Caco-2 (cell line): ENCODE measurements at places on chromosomes 5 and 9. TPM values are rescaled to one million over a fixed set of nuclear protein-coding genes. Genes with fewer than 3 reads are reported as not detected.

KIF4B gene
- 0.14 TPM in 2 replicates for total RNA-seq

MYMK gene
- total RNA-seq, result not detected in 2 replicates

MACROH2A1 gene
- 236 and 269 TPM in 2 replicates for total RNA-seq

SPATA31C1 gene
- not detected in 2 replicates for total RNA-seq

GFPT2 gene
- total RNA-seq, result 0.72 and 1.6 TPM in 2 replicates

DNA sequence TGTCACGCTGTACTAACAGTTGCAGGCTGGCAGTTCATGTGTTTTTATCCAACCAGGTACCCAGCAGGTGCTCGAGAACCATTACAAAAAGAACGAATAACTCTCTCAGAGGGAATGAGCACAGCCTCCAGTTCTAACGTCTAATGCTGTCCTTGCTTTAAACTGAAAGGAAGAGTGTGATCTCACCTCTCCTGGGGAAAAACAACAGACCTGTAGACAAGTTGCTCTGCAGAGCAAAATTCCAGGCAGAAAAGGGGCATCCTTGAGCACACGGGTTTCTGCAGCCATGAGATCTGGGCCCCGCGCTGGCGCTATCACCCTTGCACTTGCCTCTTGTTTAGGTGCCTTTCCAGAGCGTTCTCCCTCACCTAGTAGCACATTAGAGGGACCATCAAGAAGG lies 92.5 kb upstream of the DNAH5 start:
- no peak for DNase-seq

DNA sequence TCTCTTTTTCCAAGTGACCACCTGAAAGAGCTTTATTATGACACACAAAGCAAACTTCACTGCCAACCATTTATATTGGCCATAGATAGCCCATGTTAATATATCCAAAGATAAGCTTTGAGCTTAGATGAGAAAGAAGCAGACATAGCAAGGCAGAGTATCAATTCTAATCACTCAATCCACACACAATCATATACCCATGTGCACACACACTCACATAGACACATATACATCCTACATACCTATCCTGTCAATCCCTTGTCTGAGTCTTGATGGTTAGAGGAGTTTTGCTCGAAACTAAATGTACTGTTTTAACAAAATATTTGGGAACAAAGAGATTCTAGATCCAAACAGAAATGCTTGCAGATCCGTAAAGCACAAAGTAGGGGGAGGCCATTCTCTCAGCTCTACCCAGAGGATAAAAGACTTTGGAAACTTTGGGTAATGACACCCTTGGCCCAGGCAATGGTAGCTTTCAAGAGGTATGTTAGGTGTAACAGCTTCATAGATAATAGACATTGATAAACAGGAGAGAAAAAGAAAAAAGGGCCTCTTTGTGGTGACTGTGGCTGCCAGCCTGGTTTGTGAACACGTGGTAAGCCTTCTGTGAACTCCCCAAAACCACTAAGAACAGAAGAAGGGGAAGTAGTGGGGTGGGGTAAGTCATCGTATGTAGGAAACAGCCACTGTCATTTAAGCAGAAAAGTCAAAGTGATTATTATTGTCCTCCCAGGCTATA lies 121.6 kb downstream of the TLR4 start:
- no peak for DNase-seq

GRCh38 chr9:37575511-37575914 lies 667 bp downstream of the FBXO10 start:
- no peak for DNase-seq

- no peak for DNase-seq
Measured at GRCh38 chr5:154276973-154277331, 86.4 kb downstream of the GALNT10 start.

GRCh38 chr5:61277781-61278180 lies 54.3 kb upstream of the ZSWIM6 start:
- no peak for DNase-seq

- DNase-seq, result no peak
Measured at GRCh38 chr9:7115606-7116005, 357.8 kb downstream of the KDM4C start.

DNA sequence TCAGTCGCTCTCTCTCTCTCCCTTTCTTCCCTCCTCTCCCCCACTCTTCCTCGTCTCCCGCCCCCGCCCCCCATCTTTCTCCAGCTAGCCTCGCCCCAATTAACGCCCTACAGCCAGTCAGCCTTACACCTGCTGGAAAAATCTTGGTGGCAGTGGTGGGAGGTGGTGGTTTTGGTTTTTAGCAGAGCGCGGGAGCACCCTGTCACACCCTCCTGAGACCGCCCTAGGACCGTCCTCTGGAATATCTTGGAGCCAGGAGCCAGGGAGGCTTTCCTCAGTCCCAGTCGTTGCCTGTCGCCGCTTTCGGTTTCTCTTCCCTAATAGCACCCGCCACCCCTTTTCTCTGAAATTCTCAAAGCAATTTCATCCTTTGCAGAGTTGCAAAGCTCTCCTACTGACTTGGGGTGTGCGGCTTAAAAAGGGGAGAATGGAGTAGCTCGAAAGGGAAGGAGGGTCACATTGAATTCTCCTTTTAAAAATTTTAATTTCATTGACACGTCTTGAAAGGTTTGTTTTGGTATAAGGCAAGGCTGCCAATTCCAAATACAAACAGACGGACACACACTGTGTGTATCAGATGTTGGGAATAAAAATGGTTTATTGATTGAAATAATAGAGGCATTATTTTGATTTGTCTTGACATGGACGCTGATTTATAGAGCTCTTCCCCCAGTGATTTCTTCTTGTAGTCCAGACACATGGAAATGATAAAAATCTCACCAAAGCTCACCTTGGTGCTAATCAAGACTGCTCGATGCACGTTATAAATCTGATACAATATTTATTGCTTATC lies 301.3 kb downstream of the PARP8 start:
- no peak for DNase-seq

GRCh38 chr9:98783518-98784226 lies 12.7 kb downstream of the ANKS6 start:
- DNase-seq, result no peak

- no peak for DNase-seq
Measured at GRCh38 chr5:94240596-94240992, 377.8 kb downstream of the KIAA0825 start.

DNA sequence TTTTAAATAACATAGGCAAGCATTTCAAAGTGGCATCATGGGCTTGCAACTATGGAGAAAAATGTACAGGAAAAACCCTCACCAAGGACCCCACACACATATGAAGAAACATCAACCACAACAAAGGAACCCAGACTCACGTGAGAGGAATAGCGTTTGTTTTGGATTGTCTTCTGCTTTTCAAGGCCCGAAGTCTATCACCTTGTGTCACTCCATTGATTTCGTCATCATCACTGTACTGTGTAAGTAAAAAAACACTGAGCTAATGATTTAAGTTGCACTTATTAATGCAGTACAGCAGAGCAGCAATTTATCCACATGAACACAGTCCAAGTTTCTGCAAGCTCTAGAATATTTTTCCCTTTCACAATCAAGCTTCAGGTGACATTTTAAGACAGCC lies 72.4 kb downstream of the HABP4 start:
- DNase-seq, result no peak

DNA sequence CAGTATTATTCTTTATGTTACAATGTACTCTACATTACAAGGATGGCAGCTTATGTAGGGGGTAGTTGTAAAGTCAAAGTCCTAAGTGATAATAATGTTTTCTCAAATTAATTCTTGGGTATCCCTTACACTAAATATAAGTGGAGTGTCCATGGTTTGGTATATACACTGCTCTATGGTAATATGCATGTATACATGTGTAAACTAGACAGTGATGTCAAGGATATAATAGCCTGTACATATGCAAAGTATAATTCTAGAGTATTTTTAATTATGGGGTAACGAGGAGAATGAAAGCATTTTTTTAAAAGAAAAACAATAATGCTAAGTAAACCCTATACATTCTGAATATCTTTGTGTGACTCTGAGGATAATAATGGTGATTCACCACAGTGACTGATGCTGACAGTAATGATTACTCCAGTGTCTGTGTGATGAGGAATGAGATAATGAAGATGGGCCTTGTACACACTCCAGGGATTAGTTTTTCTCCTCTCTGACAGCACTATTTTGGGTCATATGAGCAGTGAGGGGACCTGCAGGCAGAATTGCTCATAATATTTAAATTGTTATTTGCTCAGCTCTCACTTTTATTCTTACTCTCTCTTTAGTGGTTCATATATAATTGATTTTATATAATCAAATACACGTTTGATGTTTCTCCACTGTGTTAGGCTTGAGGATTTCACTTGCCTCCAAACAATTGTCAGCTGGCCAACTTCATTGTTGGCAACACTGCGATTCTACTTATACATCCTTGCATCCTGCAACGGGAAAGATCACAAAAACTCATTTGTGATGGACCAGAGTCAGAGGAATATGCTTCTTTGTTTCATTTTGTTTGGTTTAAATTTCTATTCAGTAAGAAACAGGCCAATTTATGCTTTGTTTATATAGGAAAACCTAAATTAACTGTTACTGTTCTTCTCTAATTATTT lies 88.2 kb downstream of the NREP start:
- DNase-seq, result no peak

DNA sequence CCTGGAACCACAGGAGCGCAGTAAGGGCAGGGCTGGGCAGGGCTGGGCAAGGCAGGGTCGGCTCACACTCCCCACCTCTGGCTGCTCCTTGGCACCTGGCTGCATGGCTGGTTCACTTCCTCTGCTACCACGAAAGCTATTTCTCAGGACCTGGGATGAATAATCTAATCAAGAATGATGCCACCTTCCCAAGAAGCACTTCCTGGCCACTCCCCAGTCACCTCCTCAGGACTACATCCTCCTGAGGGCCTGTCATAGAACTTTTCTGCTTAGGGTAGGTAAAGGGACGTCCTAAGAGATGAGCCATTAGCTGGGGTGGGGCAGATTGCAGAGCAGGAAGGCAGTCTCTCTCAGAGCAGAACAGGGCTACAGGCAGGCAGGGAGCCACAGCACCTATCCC lies 288.2 kb upstream of the MAP3K1 start:
- DNase-seq, result no peak

DNA sequence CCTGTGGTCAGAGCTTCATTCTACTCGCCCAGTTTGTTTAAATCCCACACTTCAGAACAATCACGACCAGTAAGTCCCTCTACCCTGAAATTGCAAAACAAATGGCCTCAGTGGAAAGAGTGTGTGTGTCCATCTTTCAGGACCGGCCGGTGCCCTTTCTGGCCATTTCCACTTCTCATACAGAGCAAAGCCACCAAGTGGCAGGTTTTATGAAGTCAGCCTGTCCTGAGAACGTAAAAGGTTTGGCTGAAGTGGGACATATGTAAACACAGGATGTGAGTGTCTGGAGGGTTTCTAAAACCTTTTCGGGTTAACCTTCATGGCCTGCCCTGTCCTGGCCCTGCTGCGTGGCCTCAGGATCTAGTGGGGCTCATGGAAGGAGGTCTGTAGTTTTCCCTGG lies 24.7 kb downstream of the NXNL2 start:
- no peak for DNase-seq

DNA sequence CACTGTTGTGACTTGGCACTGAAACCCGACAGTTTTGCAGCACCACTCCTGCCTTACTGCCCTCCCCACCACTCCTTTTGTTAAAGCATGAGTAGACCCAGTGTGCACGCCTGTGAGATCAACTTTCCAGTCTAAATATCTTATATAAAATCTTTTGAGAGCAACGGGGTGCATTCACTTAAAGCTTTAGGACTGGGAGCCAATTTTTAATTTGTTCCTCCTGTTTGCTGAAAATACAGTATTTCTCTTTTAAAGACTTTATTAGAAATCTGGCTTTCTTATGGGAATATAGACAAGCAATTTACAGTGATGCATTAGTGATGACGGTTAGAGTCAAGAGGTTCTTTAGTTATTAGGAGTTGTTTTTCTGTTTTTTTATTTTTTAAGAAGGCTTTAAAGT lies 397.5 kb downstream of the TMEM167A start:
- DNase-seq, result no peak
